ENCODE measurements at places on chromosomes 6 and 20. TPM values are rescaled to one million over a fixed set of nuclear protein-coding genes. Genes with fewer than 3 reads are reported as not detected.

DNA sequence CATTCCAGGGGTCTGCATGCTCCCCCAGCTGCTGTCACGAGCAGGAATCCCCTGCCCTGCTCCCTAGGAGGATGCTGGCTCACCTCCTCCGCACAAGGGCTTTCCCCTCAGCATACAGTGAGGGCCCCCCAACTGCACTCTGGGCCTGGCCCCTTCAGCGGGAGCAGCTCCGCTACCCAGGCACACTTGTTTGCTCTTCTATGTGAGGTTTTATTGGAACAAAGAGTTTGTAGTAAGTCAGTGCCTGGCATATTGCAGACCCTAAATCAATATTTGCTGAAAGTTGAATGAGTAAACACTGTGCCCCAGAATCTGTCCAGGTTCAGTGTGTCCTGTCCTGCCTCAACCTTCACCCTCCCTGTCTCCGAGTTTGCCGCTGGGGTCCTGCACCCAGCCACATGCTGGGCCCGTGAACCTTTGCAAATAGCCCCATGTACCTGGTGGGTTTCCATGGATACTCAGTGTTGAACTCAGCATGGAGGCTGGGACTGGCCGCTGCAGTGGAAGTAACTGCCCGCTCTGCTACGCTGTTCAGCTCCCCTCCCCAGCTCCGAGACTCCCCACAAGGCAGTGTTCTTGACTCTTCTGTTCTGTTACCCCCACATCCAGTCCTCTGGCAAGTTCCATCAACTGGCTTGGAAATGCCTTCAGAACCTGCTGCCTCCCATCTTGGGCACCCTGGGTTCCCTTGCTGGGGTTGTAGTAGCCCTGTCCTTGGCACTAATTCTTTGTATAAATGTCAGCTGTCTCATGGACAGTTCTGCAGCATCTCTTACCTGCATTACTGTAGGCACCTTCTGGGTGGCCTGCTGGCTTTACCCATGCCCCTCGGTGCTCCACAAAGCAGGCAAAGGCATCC is 15.7 kb downstream of the SLC22A1 start:
- no peak for DNase-seq

- DNase-seq, result no peak
These were observed 7.9 kb downstream of the TAAR1 start for GRCh38 chr6:132651062-132651461.

DNA sequence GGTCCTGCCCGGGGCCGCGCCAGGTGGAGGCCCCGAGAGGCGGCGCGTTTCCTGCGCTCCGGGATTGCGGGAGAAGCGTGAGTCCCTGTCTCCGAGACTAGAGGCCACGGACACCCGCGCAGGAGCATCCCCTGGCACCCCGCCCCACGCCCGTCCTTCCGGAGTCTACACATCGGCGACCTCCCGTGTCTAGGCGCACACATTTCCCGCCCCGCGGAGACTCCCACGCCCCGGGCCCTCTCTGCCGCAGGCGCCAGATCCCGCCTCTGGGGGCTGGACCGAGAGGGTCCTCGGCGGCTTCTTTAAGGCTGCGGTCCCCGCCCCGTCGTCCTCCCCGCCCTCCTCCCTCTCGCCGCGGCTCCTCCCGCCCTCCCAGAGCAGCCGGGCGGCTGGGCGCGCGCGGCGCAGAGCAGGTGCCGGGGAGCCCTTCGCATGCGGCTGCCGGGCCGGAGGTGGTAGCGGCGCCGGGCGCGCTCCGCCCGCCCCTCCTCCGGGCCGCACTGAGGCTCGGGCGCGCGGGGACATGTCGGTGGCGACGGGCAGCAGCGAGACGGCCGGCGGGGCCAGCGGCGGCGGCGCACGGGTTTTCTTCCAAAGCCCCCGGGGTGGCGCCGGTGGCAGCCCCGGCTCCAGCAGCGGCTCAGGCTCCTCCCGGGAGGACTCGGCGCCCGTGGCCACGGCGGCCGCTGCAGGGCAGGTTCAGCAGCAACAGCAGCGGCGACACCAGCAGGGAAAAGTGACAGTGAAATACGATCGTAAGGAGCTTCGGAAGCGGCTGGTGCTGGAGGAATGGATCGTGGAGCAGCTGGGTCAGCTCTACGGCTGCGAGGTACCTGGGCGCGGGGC is at the start of gene PPP1R14C:
PPP1R14C (plus strand) TSS at position 375 of the 846 bp plus-strand sequence; CDS start at position 524, 149 bp downstream.
- DNase-seq, result no peak

DNA sequence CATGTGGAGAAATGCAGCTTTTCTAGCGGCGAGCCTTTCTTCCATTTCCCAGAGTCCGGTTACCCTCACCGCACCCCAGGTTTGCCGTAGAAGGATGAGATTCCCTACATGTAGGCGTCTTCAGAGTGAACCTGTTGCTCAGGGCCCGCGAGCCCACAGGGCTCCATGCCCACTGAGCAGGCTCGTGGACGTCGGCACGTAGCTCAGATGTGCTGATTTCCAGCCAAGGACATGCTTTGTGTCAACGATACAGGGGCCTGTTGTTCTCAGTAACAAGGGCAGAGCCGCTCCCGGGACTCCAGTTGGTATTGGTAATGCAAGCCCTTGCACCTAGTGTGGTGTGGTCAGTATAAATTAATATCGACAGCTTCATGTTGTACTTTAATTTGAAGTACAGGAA is 159.6 kb downstream of the MTHFD1L start:
- no peak for DNase-seq

- no peak for DNase-seq
These were observed 280.2 kb downstream of the COL12A1 start for GRCh38 chr6:74925683-74926082.

ELOVL2 gene
- 10.6 TPM for polyA plus RNA-seq

DNA sequence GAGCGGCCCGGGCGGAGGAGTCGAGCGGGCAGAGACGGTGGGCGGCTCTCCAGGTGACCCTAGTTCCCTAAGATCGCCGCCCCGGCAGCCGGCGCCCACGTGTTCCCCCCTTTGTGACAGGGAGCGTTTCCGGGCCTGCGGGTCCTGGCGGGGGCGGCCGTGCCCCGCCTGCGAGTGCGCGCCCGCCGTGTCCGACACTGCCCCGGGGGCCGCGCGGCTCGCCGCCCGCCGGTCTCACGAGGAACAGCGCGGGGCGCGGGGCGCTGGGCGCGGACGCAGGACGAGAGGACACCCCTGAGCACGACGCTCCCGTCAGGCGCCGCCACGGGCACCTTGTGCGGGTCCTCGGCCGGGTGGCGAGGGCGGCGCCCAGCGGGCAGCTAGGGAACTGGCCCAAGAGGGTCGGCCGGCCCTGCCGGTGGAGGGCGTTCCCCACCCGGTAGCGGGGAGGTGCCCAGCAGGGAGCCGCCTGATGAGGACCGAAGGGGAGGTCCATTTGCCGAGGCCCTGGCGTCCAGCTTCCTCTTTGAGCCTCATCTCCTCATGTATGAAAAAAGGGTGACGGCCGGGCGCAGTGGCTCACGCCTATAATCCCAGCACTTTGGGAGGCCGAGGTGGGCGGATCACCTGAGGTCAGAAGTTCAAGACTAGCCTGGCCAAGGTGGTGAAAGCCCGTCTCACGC is at the start of gene VARS1:
VARS1 (minus strand) TSS at position 137 of the 683 bp plus-strand sequence. CDS start 535 bp downstream, outside the sequence.
- peak; percentile 92 for DNase-seq

MAVS gene
- 29.1 TPM for polyA plus RNA-seq

ZKSCAN3 gene
- polyA plus RNA-seq, result 1.5 TPM

- no peak for DNase-seq
These were observed 706.5 kb upstream of the MAN1A1 start for GRCh38 chr6:120056085-120056484.

EPB41L2 gene
- 56.3 TPM for polyA plus RNA-seq

- DNase-seq, result no peak
These were observed 147.9 kb downstream of the RNGTT start for GRCh38 chr6:88815491-88815890.

- no peak for DNase-seq
These were observed 127.8 kb downstream of the SLC16A10 start for GRCh38 chr6:111215131-111215530.

CYP24A1 gene
- 623 TPM for polyA plus RNA-seq

GRCh38 chr6:2111162-2111677 is 134.2 kb downstream of the GMDS start:
- no peak for DNase-seq

DNA sequence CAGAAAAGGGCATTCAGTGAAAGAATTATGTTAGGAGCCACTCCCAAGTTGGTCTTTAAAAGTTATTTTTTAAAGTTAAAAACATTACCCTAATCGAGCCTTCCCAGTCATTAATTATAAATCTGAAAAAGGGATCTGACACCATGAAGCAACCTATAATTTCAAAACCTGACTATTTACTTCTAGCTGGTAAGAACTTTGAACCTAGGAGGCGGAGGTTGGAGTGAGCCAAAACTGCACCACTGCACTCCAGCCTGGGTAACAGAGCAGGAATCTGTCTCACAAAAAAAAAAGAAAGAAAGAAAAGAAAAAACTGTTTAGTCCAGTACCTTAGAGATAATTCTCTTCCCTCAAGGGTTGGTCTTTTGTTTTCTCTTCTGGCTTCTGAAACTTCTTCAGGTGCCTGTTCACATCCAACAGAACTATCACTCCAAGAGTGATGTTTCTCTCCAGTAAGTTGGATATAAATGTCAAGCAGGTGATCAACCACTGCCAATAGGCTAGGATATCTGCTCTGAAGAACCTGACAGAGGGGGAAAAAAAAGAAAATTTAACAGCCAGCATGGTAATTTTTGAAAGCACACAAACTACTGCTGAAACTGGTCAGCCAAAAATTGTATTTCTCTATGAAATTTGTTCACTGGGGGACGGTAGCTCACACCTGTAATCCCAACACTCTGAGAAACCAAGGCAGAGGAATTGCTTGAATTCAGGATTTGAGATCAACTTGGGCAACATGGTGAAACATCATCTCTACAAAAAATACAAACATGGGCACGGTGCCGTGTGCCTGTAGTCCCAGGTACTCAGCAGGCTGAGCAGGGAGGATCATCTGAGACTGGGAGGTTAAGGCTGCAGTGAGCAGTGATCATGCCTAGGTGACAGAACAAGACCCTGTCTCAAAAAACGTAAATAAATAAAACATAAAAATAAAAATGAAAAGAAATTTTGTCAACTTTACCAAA is 38.2 kb downstream of the MDN1 start:
- no peak for DNase-seq

DNA sequence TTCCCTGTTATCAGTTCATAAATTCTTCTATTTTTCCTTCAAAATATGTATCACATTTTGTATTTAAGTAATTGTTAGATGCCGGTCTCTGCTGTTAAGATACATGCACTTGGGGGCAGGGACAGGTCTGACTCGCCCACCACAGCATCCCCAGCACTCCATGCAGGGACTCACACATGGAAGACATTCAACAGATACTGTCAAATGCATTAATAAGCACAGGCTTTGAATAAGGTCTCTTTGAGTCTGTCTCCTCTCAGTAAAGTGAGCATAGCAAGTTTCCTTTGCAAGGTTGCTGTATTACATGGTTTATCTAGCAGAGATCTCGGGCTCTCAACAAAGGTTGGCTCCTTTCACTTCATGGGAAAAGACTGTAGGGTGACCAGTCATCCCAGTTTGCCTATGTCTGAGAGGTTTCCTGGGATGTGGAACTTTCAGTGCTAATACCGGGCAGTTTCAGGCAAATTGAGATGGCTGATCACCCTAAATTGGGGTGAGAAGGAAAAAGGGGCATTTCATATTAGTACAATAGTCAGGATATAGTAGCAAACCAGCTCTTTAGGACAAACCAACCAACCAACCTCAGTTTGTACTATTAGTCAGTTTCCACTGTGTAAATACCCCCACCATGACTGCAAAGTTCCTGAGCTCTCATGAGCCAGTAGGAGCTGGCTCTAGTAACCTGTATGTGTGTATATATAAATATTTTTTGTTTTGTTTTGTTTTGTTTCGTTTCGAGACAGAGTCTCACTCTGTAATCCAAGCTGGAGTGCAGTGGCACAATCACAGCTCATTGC is 15.0 kb downstream of the JPH2 start:
- no peak for DNase-seq

- no peak for DNase-seq
These were observed 130.5 kb downstream of the CRYBG1 start for GRCh38 chr6:106490974-106491373.

DNA sequence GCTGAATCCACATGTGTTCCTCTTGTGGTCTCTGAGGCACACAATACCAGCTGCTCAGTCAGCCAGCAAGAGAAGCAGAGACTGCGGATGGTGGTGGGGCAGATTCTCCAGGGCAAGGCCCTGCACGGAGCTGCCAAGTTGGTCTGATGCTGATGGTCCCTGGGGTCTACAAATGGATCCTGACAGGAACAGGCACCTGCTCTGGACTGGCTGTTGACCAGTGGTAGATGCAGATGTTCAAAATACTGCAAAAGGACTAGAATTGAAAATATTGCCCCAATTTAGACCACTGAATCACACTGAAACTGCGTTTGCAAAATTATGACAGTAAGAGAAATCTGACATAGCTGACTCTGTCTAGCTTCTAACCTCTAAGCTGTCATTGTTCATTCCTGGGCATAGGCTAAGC is 29.6 kb upstream of the TUBB2A start:
- DNase-seq, result no peak

DNA sequence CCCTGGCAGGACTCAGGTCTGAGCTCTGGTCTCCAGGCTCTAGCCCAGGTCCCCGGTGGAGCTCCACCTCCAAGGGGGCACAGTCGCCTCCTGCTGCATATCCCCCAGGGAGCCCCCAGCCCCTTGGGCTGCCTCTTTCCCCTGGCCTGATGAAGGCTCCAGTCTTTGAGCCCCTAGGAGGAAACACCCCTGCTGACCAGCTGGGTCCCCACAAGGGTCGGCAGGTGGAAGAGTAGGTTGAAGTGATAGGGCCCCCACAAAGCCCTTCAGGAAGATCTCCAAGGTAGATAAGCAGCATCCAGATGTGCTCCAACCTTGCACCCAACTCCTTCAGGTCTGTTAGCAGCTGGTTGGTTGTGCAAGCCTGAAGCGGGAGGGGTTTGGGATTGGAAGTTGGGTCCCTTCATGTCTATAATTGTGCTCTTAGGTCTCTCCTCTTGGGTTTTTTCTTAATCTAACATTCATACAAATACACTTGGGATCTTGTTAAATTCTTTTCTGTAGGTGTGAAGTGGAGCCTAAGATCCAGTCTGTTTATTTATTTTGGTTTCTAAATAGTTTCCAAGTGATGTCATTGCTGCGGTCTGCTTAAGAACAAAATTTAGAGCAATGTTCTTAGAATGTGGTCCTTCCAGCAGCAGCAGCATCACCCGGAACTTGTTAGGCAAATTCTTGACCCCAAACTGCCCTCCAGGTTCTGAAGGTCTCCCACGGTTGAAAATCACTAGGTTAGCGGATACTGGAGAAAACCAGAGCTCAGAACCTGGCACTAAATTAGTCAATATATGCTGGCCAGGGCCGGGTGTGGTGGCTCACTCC is 5.1 kb downstream of the UBE2C start:
- DNase-seq, result no peak

PNLDC1 gene
- polyA plus RNA-seq, result 0.13 TPM

SEL1L2 gene
- not detected for polyA plus RNA-seq

HLA-DQB2 gene
- not detected for polyA plus RNA-seq

- no peak for DNase-seq
These were observed 171.8 kb downstream of the BCAS1 start for GRCh38 chr20:53898556-53898931.

DNA sequence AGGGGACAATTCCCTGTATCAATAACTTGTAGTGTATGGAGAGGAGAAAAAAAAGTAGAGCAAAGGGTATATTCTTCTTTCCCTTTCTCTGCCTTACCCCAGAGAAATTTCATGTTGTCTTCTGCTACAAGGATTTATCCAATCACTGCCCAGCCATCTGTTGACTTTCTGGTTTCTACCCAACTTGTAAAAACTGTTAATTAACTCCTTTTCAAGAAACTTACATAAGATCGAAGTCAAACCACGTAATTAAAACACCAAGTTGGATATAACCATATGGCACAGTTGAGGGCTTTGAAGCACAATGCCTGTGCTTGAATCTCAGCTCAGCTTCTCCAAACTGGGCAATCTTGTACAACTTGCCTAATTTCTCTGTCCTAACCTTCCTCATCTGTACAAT is 99.5 kb downstream of the MAN1A1 start:
- DNase-seq, result no peak

RPS10 gene
- 1,783 TPM for polyA plus RNA-seq

GLP1R gene
- not detected for polyA plus RNA-seq

GRCh38 chr20:63416631-63417030 is 55.5 kb upstream of the CHRNA4 start:
- DNase-seq, result no peak
